ENCODE measurements at places on chromosomes 16 and 17.

DNA sequence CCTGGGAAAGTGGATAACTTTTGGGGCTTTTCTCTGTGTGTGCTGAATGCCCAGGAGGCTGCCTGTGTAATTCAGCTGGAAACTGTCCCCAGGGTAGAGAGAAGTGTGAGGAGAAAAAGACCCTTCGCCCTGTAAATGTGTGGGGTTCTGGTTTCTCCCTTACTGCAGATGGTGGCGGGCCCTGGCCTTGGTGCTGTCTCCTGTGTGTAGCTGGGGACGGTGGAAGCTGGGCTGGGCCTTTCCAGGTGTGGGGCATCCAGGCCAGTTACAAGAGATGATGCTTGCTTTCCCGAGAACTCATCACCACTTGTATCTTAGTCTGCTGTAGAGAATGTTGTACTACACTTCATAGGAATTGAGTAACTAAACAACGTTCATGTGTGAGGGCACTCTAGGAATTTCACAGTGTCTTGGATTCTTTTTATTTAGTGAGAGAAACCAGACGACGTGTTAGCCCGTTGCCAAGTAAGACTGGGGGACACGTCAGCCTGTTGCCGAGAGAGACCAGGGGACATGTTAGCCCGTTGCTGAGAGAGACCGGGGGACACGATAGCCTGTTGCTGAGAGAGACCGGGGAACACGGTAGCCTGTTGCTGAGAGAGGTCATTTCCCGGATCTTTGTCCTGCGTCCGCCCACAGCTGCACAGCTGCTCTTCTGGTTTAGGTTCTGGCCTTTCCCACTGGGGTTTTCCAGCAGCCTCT, 43.1 kb downstream of the TBCD start:
- DNase-seq: no peak

DNA sequence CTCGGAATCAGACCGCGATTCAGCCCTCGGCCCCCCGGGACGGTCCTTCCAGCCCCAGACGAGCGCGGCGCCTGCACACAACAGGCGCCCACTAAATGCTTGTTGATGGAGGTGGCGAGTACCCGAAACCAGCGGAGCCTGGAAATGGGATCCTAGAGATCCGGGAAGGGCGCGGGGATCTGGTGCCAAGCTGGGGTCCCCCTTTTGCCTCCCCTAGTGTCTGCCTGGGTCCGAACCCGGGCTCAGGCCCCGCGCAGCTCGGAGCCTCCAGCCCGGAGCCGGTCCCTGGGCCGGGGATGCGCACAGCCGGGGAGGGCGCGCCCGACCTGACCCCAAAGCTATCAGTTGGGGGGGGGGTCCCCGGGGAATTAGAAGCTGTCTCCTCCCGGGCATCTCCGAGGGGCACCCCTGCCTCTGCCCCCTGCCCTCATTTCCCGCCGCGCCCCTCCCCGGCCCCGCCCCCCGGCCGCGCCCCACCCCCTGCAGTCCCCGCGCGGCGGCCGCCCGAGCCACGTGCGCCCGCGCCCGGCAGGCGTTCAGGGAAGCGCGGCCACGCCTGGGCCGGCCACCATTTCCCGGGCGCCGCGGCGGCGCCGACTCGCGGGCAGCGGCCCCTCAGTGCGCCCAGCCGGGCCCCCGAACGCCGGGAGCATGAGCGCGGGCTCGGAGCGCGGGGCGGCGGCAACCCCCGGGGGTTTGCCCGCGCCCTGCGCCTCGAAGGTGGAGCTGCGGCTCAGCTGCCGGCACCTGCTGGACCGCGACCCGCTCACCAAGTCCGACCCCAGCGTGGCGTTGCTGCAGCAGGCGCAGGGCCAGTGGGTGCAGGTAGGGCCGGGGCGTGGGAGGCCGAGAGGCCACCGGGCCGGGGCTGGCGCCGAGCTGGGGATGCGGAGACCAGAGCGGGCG, at the start of gene CPNE7:
Gene CPNE7, plus strand, starts transcription at position 512 of the 906 bp plus-strand sequence. Its CDS starts 140 bp downstream, at position 652.
- no peak for DNase-seq

DNA sequence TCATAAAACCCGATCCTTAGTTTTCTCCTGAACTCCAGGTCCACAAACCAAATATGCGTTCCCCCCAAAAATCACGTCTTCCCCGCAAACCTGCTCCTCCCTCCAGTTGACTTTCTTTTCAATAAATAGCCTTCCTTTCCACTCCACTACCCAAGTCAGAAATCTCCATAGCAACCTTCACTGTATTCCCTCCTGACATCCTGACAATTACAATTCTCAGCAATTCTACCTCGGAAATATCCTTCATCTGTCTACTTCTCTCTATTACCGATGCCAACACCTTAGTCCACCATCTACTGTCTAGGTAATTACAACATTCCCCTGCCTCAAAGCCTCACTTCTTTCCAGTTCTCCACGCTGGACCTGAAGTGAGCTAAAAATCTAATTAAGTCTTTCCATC, 50.7 kb downstream of the SMURF2 start:
- DNase-seq: no peak

DNA sequence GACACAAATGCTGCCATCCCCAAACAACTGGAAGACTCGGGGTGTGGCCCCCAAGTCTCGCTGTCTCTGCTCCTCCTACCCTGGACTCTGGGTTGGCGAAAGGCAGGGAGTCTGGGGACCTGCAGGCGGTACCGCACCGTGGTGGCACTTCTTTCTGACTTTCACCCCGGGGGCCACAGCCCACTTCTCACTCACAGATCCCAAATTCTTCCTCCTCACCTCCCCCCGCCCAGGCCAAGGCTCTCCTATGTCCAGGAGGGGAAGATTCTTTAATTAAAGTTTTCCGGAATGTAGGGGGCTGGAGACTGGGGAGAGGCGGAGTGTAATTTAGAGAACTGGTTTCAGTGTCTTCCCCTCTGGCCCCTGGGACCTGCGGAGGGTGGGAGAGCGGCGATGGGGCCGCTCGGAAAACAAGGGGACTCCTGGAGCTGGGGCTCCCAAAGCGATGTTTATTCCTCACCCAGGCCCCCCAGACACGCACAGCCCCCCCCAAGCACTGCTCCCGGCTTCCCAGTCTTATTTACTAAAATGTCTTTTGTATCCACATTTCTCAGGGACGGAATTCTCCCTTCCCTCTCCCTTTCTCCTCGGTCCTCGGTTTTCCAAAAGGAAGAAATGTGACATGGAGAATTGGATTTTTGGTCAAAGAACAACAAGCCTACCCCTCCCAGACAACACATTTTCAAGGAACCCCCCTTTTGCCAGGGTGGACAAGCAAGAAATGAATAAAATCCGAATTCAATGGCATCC, 1.2 kb downstream of the WNT3 start:
- no peak for DNase-seq

- no peak for DNase-seq
Observed at GRCh38 chr16:75483222-75483621, 12.0 kb downstream of the CHST6 start.

DNA sequence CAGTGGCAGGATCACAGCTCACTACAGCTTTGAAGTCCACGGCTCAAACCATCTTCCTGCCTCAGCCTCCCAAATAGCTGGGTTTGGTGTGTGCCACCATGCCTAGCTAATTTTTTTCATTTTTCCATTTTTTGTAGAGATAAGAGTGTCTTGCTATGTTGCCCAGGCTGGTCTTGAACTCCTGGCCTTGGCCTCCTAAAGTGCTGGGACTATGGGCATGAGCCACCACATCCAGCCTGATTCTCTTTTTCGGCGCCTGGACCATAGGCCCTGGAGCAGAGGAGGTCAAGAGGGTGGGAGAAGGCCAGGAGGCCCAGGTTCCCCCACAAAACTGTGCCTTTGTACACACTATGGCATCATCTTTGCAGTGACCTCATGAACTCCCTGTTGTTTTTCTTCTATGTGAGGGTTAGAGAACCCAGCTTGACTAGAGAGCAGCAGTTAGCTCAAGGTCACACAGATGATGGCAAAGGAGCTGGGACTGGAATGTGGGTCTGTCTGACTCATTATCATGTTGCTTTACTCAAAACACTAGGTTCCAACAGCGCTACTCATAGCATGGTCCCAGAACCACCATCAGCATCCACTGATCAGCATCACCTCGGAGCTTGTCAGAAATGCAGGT, 16.3 kb downstream of the SCN4A start:
- DNase-seq: no peak

GRCh38 chr17:79288950-79289349, 214.3 kb downstream of the ENGASE start:
- no peak for DNase-seq

- DNase-seq: no peak
Observed at GRCh38 chr16:66273644-66274334, 92.7 kb upstream of the CDH5 start.

DNA sequence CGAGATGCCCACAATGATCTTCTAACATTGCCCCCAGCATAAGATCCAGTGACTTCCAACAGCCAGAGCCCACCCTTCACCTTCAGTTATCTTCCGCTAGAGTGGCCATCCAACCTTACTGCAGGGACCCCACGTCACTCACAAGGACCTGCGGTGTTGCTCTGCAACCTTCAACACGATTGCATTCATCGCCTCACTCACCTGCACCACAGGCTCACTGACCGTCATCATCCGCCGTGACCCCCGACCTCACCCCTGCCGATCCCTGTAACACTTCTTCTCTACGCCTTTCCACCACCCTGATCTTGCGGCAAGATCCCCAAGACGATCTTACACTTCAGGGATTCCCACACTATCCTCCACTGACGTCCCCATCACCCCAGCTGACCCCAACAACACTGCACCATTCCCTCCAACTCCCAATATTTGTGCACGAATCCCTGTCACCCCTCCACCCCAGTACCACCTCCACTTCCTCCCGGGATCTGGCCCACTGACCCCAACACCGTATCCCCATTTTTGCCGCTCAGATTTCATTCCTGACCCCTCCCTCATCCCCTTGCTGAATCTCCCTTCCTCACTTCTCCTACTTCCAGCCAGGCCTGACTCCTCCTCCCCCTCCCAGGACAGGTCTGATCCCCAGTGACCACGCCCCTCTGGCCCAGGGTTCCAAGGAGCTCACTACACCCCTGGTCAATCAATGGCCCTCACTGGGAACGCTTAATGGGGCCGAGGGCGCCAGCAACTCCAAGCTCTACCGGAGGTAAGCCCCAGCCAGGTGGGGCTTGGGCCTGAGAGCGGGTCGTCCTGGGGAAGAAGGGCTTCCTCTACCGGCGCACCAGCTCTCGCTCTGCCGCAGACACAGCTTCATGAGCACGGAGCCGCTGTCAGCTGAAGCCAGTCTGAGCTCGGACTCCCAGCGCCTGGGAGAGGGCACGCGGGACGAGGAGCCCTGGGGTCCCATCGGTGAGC, 7.6 kb downstream of the RUNDC3A start:
- peak; percentile 58 for DNase-seq

DNA sequence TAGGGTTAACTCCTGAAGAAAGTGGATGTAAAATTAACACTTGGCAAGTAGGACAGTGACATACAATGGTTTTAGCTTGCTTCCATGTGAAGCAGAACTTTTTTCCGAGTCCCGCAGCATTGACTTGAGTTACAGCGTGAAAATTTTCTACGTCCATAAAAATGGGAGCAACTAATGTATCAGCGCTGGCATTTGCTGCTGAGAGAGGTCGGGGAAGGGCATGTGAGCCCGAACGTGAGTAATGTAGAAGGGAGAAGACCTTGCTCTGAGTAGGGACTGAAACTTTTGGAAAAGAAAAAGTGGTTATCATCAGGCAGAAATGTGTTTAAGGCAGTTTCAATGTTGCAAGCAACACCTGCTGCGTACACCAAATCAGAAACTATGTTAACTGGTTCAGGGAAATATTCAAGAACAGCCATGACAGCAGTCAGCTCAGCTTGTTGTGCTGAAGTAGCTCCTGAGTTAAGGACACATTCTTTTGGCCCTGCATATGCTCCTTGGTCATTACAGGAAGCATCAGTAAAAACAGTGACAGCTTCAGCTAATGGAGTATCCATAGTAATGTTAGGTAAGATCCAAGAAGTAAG, 70.9 kb upstream of the ARL4D start:
- DNase-seq: no peak

DNA sequence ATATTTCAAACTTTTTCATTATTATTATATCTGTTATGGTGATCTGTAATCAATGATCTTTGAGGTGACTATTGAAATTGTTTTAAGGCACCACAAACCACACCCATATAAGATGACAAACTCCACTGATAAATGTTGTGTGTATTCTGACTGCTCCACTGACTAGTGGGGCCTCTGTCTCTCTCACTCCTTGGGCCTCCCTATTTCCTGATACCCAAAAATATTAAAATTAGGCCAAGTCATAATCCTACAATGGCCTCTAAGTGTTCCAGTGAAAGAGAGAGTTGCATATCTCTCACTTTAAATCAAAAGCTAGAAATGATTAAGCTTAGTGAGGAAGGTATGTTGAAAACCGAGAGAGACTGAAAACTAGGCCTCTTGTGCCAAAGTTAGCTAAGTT, 23.4 kb downstream of the CYLD start:
- DNase-seq: no peak

GRCh38 chr17:72187556-72187955, 66.7 kb downstream of the SOX9 start:
- no peak for DNase-seq

GRCh38 chr17:42849451-42850181, 1.4 kb upstream of the AOC3 start:
- DNase-seq: no peak

DNA sequence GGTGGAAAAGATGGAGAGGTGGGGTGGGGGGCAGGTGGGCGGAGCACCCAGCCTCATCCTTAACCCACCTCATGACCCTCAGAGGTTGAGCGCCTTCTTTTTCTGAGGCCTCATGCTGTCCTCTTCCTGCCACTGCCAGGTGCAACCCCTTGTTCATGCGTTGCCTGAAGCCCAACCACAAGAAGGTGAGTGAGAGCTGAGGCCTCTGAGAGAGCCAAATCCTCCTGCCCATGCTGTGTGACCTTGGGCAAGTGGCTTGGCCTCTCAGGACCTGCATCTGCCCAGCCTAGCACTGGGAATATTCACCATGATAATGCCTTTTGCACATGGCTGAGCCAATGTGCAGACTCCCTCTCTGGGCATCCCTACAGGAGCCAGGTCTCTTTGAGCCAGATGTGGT, 32.1 kb downstream of the MYO15A start:
- no peak for DNase-seq

GRCh38 chr16:26765087-26765486, 301.6 kb upstream of the C16orf82 start:
- no peak for DNase-seq

- DNase-seq: no peak
Observed at GRCh38 chr17:80195671-80196529, 24.2 kb downstream of the SGSH start.

Measured in NT2/D1 (cell line).